ENCODE measurements at places on chromosomes 3 and 15. TPM values are rescaled to one million over a fixed set of nuclear protein-coding genes. Genes with fewer than 3 reads are reported as not detected.

The SAMD7 gene
- total RNA-seq, result not detected

The PPP4R2 gene
- total RNA-seq, result 46.5 TPM

The ST8SIA2 gene
- total RNA-seq, result 0.57 TPM

The ADGRG7 gene
- total RNA-seq, result not detected

The SELENOT gene
- total RNA-seq, result 101 TPM

The FSD2 gene
- not detected for total RNA-seq

The SMAD6 gene
- 18.4 TPM for total RNA-seq

The GASK1A gene
- total RNA-seq, result not detected

The CEMIP gene
- 2.1 TPM for total RNA-seq

The HRG gene
- total RNA-seq, result not detected

The NANOGP8 gene
- not detected for total RNA-seq

The PLA2G4D gene
- total RNA-seq, result not detected

The CCR3 gene
- total RNA-seq, result not detected

The RHOV gene
- 5.3 TPM for total RNA-seq

The SEMA3F gene
- 8.2 TPM for total RNA-seq

The GABRR3 gene
- not detected for total RNA-seq

The AADACL2 gene
- total RNA-seq, result not detected

The CSTA gene
- total RNA-seq, result 1.2 TPM

The SH3GL3 gene
- total RNA-seq, result 0.68 TPM

The CXCR6 gene
- not detected for total RNA-seq

The OIP5 gene
- total RNA-seq, result 14.3 TPM

The GPR160 gene
- total RNA-seq, result 1.0 TPM

The CCR8 gene
- not detected for total RNA-seq

The INKA1 gene
- 1.6 TPM for total RNA-seq

The SLC22A13 gene
- not detected for total RNA-seq

The SLCO2A1 gene
- 0.06 TPM for total RNA-seq

The ZBED2 gene
- total RNA-seq, result 0.18 TPM

The PPARG gene
- 40.6 TPM for total RNA-seq

The SCG5 gene
- total RNA-seq, result 2.2 TPM

The CELF6 gene
- total RNA-seq, result 0.15 TPM

Data from A549 treated with DMSO at 1 μM for 4 hours (cell line).